Effector CD8-positive, alpha-beta T cell (primary cell): ENCODE measurements at places on chromosomes 3 and 15.

GRCh38 chr3:182715006-182715405, 78.3 kb upstream of the ATP11B start:
- DNase-seq = no peak

GRCh38 chr3:189144645-189145044, 27.1 kb upstream of the TPRG1 start:
- DNase-seq = no peak

DNA sequence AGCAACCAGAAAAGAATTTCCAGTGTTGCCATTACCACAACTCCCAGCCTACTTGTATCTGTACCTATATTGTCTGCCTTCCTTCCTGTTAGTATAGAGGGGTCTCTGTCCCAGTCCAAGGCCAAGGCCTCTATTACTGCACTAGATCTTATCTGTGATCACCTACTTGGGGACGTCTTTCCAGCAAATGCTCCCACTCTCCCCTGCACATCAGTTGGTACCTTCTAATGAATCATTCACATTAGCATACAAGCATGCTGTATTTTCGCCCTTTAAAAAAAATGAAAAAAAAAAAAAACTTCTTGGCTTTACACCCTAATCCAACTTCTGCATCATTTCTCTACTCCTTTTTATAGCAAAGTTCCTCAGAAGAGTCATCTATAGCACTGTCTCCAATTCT, 4.8 kb upstream of the AVEN start:
- DNase-seq = no peak

GRCh38 chr3:149167898-149168297, 38.5 kb downstream of the HPS3 start:
- DNase-seq = no peak

- no peak for DNase-seq
Measured at GRCh38 chr15:74778599-74778970, 3.3 kb upstream of the CSK start.

- DNase-seq = peak; percentile 77
Measured at GRCh38 chr15:98647774-98648653, at the start of gene IGF1R. IGF1R (plus strand) TSS chr15:98648539; CDS start chr15:98649582, 1,043 bp downstream.

DNA sequence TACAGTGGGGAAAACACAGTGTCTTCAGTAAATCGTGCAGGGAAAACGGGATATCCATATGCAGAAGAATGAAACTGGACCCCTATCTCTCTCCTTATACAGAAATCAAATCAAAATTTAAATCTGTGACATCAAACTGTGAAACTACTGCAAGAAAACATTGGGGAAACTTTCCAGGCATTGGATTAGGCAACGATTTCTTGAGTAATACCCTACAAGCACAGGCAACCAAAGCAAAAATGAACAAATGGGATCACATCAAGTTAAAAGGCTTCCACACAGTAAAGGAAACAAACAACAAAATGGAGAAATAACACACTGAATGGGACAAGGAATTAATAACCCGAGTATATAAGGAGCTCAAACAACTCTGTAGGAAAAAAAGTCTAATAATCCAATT, 165.3 kb downstream of the PLCL2 start:
- DNase-seq = no peak

- DNase-seq = no peak
Measured at GRCh38 chr3:162367429-162368260, 871.0 kb downstream of the OTOL1 start.

GRCh38 chr3:44284949-44285348, 43.3 kb downstream of the TOPAZ1 start:
- DNase-seq = no peak

- no peak for DNase-seq
Measured at GRCh38 chr3:50525191-50525910, 21.9 kb upstream of the CACNA2D2 start.

DNA sequence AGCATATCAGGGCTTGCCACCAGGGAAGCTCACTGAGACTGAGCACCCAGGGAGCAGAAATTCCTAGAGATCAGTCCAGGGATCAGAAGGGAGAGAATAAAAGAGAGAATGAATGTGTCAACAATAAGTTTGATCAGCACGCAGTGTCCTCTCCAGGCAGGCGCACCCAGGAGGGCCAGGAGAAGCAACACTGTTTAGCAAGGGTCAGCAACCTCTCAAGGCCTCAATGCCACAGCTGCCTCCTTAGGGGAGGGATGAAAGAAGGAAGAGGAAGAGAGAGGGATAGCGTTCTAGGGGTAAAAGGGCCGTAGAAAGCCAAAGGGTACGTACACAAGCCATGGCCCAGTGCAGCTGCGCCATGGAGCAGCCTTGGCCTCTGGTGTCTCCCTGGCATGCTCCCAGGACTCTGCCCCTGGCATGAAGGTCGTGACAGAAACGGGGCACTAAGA, 399.8 kb downstream of the SHQ1 start:
- no peak for DNase-seq
